Jurkat, Clone E6-1 (cell line): ENCODE measurements at places on chromosomes 1 and 21.

- no peak for DNase-seq
These were observed 96.5 kb upstream of the CD34 start for GRCh38 chr1:208007319-208007937.

GRCh38 chr1:20076710-20077461 is 6.9 kb downstream of the PLA2G5 start:
- no peak for DNase-seq

DNA sequence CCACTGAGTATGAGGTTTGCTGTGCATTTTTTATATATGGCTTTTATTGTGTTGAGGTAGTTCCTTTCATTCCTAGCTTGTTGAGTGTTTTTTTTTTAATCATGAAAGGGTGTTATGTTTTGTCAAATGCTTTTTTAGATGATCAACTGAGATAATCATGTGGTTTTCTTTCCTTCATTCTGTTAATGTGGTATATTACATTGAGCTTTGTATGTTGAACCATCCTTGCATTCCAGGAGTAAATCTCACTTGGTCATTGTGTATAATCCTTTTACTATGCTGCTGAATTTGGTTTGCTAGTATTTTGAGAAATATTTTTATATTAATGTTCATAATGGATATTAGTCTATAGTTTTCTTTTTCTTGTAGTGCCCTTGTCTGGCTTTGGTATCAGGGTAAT is 11.1 kb upstream of the ZBTB40 start:
- DNase-seq = no peak

DNA sequence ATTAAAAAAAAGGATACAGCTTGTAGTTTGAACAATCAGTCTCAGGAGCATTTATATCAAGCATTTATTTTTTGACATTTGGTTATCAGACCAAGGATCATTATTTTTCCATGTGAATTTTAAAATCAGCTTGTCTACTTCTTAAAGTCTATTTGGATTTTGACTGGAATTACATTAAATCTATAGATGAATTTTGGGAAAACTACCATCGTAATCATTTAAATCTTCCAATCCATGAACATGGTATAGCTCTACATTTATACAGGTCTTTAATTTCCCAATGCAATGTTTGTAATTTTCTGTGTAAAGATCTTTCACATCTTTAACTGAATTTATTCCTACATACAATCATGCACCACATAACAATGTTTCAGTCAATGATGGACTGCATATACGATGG is 203.2 kb downstream of the AKT3 start:
- no peak for DNase-seq

DNA sequence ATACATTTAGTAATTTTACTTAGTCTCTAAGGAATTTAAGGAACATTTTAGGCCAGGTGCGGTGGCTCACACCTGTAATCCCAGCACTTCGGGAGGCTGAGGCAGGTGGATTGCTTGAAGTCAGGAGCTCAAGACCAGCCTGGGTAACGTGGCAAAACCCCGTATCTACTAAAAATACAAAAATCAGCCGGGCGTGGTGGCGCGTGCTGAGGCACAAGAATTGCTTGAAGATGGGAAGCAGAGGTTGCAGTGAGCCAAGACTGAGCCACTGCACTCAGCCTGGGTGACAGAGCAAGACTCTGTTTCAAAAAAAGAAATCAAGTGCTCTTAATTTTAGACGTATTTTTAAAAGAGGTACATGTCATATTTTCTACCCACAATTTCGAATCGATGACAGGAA is 3.3 kb downstream of the NDC1 start:
- no peak for DNase-seq

- DNase-seq = no peak
These were observed 1570.6 kb downstream of the BRINP3 start for GRCh38 chr1:188906921-188907641.

DNA sequence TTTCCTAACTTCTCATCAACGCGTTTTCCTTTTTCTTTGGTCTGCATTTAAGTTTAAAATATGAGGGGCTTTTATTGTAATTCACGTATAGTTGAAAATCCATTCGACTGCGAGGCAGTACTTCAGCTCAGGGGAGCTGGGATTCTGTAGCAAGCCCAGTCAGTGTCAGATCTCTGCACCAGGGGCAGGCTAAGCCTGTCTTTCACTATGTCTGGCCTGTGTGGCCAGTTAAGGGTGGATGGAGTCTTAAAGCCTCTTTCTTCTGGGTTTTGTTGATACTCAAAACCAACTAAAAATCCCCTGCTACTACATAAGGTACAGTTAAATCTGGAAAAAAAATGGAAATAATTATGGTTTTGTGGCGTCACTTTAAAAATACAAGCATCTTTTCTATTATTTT is 124.7 kb downstream of the TYW3 start:
- no peak for DNase-seq

GRCh38 chr1:205925736-205926135 is 17.5 kb downstream of the SLC26A9 start:
- DNase-seq = no peak

DNA sequence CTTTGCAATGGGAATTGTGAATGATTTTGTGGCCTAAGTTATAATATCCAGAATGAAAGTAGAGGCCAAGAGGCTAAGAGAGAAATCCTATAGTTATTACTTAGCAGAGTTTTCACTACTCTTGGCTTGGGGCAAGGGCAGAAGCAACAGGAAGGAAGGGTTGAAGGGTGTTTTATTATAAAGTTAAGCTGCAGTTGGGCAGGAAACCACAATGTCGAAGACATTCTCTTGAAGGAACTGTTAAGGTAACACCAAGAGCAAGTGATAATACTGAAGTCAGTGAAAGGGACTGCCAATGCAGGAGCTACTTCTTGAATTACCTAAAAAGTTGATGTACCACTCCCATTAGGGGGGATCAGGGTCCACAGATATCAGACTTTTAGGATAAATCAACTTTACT is 8.3 kb downstream of the XCL2 start:
- DNase-seq = peak; percentile 95

GRCh38 chr1:99659755-99660210 is 13.9 kb downstream of the PALMD start:
- DNase-seq = no peak

DNA sequence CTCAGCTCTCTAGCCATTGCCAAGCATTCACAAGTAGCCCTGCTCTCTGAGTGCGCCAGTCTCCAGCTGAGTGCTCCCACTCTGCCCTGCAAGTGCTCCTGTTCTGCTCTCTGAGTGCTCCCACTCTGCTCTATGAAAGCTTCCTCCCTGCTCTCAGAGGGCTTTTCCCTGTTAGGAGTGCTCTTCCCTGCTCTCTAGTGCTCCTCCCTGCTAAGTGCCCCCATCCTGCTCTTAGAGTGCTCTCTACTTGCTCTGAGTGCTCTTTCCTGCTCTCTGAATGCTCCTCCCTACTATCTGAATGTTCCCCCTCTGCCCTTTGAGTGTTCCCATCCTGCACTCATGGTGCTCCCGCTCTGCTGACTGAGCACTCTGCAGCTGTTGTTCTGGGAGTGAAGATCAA is 555.4 kb downstream of the NPHP4 start:
- DNase-seq = no peak

GRCh38 chr1:61638911-61639605 is 85.9 kb downstream of the TM2D1 start:
- DNase-seq = no peak

GRCh38 chr1:232662910-232663309 is 33.0 kb upstream of the SIPA1L2 start:
- no peak for DNase-seq

GRCh38 chr1:233326811-233327650 is 493 bp upstream of the MAP3K21 start:
- peak; percentile 89 for DNase-seq

DNA sequence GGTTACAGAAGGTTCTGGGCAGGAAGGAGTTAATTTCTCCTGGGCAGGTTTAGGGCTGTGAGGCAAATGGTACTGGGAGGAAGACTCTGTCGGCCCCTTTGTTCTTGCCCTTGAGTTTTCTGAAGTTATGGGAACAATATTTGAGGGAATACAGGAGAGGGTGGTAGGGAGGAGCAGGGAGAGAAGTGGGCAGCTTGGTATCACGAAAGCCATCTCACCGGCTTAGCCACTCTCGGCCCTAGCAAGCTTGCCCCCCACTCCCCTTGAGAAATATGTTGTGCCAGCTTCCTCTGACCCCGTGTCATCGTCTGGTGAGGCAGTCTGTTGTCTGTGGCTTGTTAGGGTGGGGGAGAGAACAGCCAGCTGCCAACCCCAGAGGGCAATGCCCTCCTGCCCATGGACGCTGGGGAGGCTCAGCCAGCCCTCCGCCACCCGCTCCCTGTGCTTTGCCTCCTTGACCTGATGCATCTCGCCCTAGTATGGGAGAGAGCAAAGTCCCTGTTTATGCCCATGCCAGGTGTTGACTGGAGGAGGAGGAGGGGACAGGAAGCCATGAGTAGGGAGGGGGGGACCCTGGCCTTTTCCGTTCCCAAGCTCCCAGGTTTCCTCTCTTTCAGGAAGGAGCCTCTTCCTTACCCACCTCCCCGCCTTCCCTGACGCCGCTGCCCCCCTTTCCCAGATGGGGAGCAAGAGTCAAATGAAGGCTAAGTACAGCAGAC is 1.2 kb downstream of the EFNA1 start:
- DNase-seq = no peak

DNA sequence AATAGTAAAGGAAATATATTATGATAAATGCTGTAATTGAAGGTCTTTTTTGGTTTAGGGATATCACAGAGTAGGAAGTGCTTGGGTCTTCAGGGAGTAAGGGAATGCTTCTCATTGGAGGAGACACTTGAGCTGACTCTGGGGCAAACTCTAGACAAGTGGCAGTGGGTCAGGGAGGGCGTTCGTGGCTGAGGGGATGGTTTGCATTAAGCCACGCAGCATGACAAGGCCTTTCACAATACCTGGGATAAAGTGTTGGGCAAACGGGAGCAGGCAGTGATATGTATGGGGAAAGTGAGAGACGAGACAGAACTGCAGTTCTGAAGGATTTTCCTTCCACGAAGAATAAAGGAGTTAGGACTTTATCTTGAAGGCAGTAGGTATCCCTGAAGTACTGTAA is 109.0 kb downstream of the PATJ start:
- DNase-seq = no peak

- no peak for DNase-seq
These were observed 276.3 kb downstream of the FOXD2 start for GRCh38 chr1:47713975-47714767.

DNA sequence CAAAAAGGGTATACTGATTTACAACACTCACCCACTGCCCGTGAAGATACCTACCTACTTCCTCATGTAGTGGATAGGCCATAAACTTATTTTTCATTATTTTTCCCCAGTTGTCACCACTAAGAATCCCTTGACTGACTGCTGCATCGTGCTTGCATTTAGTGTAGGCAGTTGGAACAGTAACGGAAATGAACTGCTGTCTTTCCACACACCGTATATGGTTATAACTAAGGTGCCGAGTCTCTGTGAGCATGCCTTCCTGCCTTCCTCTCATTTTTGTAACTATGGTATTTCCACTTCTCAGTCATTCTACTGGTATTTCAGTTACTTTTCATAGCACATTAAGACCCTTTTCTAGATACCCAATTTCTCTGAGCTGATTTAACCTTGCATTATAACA is 36.4 kb downstream of the SLC35F3 start:
- peak; percentile 6 for DNase-seq

DNA sequence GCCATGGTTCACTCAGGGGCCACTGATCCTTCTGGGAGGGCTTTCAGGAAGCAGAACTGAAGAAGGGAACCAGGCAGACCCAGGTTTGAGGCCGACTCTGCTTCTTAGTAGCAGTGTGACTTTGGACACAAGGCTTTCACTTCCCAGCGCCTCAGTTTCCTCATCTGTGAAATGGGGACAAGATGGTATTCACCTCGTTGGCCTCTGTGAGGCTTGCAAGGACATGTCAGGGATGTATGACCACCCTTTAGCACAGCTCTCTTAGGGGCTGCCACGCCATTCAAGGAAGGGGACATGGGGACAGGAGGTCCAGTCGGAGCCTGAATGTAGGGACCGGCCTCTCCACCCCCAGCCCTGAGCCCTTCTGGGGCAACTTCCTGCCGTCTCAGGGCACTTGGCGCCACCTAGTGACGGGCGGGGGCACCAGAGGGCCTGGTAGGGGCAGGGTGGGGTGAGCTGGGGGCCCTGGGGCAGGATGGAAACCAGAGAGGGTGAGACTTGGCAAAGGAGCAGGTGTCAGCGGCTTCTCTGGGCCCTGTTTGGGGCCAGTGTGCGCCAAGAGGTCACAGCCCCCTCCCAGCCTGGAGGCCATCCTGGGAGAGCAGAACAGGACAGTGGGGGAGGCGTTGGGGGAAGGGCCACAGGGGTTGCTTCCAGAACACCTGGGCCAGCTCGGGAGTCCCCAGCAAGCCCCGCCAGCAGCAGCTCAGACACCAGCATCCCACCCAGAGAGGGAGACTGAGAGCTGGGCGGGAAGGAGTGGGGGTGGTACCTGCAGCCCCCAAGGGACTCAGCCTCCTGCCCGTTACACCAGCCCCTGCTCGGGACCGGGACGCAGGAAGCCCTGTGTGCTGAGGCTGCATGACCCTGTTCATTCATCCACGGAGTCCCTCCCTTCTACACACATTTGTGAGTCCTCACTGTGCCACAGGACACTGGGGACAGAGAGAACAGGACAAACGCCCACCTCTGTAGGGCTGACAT is 102.5 kb upstream of the TARDBP start:
- peak; percentile 59 for DNase-seq

GRCh38 chr1:204459706-204460105 is 34.9 kb downstream of the PIK3C2B start:
- peak; percentile 67 for DNase-seq

- no peak for DNase-seq
These were observed 136.8 kb downstream of the ZC3H11B start for GRCh38 chr1:219476116-219476515.

DNA sequence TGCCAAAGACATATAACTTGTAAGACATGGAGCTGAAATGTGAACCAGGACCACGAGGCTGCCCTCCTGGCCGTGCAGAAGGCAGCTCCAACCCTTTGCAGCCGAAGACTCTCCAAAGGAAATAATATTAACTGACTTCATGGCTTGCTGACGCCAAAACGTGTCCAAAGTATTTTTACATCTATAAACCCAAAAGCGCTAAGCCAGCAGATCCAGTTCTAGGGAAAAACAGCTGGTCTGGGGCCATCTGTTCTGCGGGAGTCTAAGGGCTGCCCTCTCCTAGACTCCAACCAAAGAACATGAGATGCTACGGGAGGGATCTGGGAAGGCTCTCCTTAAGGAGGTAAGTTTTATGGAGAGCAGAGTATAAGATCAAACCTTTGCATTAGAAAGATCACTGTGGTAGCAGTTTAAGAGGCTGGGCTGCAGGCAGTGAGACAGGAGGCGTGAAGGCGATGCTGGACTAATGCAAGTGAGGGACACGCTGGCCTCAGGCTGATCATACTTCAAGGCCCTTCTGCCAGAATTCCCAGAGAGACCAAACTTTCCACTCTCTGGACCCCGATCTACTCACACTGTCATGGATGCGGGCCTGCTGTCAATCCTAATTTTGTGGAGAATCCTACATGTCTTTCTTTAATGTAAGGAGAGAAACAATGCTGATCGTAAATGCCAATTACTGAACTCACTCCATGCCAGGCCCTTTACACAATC is 1.2 kb downstream of the TMEM53 start:
- DNase-seq = no peak

- DNase-seq = no peak
These were observed 304.9 kb downstream of the KCNH1 start for GRCh38 chr1:210828996-210829596.

- DNase-seq = no peak
These were observed 4.6 kb downstream of the PTGER3 start for GRCh38 chr1:71043065-71043464.

- DNase-seq = no peak
These were observed 6.2 kb downstream of the ZNF326 start for GRCh38 chr1:90000934-90001676.

GRCh38 chr1:33576821-33577599 is 104.6 kb downstream of the ZSCAN20 start:
- peak; percentile 14 for DNase-seq
